ENCODE measurements at places on chromosomes 5 and 9.

GRCh38 chr9:13721481-13722235 is 442.2 kb upstream of the MPDZ start:
- peak; percentile 8 for DNase-seq

DNA sequence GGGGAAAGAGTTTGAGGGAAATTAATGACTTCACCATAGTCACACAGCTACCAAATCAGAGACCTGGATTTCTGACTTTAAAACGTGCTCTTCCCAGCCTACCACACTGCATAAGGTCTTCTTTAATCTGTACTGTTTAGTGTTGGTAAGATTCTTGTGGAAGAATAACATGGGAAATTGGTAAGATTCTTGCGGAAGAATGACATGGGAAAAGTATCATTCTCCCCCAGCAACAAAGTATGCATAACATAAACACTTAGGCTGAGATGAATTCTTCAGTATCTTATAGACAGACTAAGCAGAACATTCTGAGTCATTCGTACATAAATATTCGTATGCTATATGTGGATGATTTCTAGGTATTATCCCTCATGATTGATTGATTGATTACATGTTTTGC is 170.4 kb downstream of the FOCAD start:
- DNase-seq, result no peak

GRCh38 chr5:178308541-178309092 is 76.0 kb upstream of the PHYKPL start:
- DNase-seq, result peak; percentile 2

GRCh38 chr5:5169466-5169865 is 29.3 kb downstream of the ADAMTS16 start:
- no peak for DNase-seq

DNA sequence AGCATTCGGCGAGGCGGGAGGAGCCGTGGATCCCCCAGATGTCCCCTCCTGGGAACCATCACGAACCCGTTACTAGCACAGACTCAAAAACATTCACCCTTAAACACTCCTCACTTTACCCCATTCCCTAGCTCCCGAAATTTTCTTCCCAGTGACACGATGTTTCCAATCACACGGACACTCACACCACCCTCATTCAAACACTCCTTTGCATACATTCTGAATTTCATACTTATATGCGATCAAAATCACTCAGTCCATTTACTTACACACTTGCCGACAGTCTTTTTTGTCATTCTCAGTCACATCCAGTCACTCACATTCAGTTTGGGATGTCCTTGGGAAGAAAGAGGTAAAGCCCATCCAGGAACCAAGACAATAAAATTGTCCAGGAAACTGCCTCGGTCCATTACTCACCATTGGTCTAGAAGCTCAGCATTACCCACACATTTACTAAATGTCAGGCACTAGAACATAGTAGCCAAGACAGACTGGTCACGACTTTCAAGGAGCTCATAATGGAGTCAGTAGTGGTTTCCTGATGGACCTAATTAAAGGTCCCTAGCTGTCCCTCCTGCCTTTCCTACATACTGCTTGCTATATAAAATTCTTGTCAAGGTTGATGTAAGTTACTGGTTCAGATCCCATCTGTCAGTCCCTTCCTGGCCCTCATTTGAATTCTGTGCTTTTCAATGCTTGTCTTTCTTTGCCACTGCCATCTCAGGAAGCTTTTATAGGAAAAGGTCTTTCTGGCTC is 574 bp downstream of the SLC35A4 start:
- DNase-seq, result no peak

- DNase-seq, result no peak
These were observed 81.1 kb downstream of the PJA2 start for GRCh38 chr5:109328626-109329025.

DNA sequence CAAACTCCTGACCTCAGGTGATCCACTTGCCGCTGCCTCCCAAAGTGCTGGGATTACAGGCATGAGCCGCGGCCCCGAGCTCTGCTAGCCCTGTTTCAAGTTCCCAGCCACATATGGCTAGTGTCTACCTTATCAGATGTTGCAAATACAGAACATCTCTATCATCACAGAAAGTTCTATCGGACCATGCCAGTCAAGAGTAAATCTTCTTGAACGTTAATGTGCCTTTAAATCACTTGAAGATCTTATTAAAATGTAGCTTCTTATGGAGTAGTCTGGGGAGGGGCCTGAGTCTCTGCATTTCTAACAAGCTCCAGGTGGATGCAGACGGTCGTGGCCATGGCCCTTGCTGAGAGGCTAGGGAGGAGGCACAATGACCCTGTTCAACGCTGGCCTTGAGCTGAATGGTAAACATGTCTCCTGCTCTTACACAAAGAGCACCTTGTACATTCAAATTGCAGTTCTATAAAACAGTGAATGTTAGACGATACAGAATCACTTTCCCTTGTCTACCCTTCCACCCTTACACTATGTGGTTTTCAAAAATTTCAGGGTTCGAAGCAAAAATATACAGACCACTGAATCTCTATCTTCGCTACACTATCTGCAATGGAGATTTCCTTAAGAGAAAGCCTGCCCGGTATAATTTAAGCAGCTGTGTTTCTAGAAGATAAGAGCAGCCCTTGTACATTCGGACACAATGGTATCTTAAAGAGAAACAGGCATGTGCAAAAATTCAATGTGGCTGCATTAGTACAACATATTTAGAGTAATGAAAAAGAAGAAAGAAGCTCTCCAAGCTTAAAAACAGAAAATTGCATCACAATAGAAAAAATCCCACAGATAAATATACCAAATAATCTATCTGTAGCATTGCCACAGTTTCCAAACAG is 114.1 kb downstream of the FRMD3 start:
- no peak for DNase-seq

DNA sequence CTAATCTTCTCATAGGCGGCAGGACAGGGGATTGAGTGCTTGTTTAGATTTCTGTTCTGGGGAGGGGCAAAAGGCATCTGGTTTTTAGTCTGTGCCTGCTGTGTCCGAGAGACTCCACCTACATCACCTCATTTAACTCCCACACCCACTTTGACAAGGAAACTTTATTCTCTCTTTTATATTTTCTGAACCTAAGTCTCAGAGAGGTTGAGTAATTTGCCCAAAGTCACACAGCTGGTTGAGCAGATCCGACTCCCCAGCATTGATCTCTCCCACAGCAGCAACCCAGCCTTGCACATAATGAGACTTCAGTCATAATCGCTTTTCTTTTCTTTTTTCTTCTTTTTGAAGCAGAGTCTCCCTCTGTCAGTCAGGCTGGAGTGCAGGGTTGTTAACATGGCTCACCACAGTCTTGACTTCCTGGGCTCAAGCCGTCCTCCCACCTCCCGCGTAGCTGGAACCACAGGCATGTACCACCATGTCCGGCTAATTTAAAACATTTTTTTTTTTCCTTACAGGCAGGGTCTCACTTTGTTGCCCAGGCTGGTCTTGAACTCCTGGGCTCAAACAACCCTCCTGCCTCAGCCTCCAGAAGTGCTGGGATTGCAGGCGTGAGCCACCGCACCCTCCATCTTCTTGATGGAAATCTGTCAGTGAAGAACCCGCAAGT is 36.5 kb upstream of the ANKRD33B start:
- no peak for DNase-seq

DNA sequence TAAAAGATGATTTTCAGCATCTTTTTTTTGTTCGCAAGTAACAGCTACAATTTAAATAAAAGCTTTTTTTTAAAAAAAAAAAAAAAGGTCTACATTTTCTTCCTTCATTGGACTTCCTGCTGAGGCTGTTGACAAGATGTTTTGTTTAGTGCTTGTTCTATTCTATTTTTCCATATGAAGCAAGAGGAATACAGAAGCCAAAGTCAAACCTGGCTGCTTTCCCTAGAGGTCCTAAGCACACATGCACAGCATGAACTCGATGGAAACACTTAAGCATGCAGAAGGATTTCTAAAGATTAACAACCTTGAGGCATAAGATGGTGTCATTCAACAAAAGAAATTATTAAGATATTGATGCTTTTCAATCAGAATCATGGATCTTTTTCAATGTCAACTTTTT is 105.1 kb downstream of the ADCY2 start:
- DNase-seq, result no peak

GRCh38 chr9:113624721-113625120 is 161.2 kb downstream of the RGS3 start:
- no peak for DNase-seq

- DNase-seq, result no peak
These were observed 828 bp upstream of the TRIO start for GRCh38 chr5:14142202-14142826.

GRCh38 chr5:158463188-158463587 is 604.2 kb upstream of the CLINT1 start:
- DNase-seq, result no peak

DNA sequence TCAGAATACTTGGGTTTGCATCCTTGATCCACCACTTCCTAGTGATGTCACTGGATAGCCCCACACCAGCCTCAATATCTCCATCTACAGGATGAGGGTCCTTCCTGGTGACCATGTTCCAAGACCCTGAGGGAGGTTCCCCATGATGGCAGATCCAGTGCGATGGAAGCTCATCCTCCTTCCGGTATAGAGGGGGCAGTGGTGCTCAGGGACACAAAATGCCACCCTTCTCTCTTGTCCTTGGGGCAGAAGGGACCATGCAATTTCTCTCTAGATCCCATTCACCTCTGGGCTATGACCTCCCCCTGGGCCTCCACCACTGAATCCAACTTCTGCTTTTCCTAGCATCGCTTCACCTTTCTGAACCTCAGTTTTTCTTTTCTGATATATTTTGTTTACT is 5.4 kb upstream of the SLC25A51 start:
- no peak for DNase-seq

DNA sequence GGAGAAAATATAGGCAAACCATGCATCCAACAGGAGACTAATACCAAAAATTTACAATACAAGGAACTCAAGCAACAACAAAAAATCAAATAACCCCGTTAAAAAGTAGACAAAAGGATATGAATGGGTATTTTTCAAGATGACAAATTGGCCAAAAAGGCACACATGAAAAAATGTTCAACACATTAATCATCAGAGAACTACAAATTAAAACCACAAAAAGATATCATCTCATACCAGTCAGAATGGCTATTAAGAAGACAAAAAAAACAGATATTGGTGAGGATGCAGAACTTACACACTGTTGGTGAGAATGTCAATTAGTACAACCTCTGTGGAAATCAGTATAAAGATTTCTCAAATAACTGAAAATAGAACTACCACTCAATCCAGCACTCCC is 35.0 kb downstream of the TEX10 start:
- no peak for DNase-seq

DNA sequence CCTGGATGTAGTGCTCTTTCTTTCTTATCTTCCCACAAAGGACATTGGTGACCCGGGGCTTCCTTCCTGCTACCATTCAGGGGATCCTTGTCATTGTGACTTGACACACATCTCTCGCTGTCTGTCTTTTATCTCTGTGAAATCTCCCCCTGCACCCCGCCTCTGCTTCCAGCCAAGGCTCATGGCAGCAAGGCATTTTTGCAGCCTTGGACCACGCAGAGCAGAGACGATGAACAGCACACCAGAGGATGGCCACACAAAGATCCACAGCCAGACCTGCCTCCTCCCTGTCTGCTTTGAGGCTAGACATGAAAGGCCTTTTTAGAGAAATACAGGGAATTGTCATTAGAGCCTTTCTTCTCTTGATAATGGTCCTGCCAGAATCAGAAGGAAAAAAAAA is 549.1 kb downstream of the CDK5RAP2 start:
- no peak for DNase-seq

- DNase-seq, result no peak
These were observed 47.1 kb upstream of the POU4F3 start for GRCh38 chr5:146291421-146292074.

- DNase-seq, result no peak
These were observed 17.3 kb downstream of the NFIB start for GRCh38 chr9:14296495-14297113.

- no peak for DNase-seq
These were observed 432.9 kb downstream of the SPATA31D1 start for GRCh38 chr9:82421498-82421897.

GRCh38 chr9:123928533-123929176 is 1.3 kb downstream of the DENND1A start:
- DNase-seq, result no peak

DNA sequence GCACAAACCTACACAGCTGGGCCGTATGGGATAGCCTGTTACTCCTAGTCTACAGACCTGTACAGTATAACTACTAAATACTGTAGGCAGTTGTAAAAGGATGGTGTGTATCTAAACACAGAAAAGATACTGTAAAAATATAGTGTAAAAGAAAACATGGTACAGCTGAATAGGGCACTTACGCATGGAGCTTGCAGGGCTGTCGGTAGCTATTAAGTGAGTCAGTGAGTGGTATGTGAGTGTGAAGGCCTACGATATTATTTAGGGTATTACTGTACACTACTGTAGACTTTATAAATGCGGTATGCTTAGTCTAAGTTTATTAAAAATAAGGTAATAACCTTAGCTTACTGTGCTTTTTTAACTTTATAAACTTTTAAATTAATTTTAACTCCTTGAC is 1.2 kb downstream of the ZCCHC9 start:
- no peak for DNase-seq

DNA sequence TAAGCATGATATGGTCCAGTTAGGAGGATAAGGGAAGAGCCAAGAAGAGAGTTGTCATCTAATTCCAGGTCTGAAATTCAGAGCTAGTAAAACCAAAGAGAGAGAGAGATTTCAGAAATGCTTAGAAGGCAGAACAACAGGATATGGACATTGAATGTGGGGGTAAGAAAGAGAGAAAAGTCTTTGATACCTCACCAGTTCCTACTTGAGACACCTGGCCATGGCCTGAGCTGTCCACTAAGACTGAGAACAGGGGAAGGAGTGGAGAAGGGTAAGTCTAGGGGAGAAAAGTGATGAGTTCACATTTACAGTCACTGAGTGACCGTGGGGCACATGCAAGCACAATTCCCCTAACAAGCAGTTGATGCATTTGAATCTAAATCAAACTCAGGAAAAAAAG is 35.5 kb downstream of the TIMD4 start:
- DNase-seq, result no peak

- no peak for DNase-seq
These were observed 372.8 kb downstream of the CDH12 start for GRCh38 chr5:22480305-22480704.

DNA sequence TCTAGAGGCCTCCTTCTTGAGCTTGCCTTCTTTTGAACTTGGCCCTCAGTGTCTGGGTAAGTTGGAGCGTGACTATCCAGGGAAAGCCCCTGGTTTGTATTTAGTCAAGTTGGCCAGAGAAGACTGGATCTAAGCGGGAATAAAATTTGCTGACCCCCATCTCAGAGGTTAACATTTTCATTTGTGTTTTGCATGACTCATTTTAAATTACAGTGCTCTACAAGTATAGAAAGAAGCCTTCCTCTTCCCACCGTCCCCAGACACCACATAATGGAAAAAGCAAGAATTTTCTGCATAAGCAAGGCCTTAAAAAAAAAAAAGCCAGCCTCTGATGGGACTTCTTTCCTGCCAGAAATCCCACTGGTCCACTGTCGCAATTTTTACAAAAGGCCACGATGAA is 27.2 kb downstream of the PIK3R1 start:
- no peak for DNase-seq

GRCh38 chr9:22160221-22160620 is 151.1 kb upstream of the CDKN2B start:
- no peak for DNase-seq

DNA sequence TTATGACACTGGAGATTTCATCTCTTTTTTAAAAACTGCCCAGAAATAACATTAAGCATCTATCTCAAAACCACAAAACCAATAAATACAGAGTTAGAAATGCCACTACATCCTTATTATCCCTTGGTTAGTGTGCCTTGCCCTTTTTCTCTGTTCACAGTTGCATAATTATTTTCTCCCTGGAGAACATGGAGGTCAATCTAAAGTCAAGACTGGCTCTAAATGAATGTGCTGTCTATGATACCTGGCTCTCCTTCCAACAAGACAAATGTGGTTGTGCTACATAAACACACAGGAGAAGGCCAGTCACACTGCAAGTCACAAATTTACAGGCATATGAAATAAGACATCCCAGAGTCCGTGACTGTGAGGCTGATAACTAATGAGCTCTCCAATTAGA is 2.8 kb downstream of the FBN2 start:
- DNase-seq, result no peak
